AG04450 (cell line): ENCODE measurements at places on chromosomes 3 and 15. TPM values are rescaled to one million over a fixed set of nuclear protein-coding genes. Genes with fewer than 3 reads are reported as not detected.
A peak's percentile ranks its signal among the peaks of the same experiment; 100 is the strongest.

DNA sequence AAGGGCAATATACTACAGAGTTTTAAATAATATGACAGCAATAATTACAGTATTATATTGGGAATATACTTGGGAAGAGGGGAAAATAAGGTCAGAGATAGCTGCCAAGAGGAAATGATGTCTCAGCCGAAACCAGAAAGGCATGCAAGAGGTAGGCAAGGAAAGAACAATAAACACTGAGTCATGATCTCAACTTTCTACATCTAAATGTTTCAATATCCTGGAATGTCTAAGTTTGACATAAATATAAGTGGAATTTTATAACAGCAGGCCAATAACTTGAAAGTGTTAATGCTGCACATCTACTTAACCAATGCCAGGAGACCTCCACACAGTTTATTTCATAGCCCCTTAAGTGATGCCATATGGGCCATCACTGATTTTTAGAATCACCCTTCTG, 99.8 kb upstream of the CPNE4 start:
- DNase-seq: peak; percentile 71

DNA sequence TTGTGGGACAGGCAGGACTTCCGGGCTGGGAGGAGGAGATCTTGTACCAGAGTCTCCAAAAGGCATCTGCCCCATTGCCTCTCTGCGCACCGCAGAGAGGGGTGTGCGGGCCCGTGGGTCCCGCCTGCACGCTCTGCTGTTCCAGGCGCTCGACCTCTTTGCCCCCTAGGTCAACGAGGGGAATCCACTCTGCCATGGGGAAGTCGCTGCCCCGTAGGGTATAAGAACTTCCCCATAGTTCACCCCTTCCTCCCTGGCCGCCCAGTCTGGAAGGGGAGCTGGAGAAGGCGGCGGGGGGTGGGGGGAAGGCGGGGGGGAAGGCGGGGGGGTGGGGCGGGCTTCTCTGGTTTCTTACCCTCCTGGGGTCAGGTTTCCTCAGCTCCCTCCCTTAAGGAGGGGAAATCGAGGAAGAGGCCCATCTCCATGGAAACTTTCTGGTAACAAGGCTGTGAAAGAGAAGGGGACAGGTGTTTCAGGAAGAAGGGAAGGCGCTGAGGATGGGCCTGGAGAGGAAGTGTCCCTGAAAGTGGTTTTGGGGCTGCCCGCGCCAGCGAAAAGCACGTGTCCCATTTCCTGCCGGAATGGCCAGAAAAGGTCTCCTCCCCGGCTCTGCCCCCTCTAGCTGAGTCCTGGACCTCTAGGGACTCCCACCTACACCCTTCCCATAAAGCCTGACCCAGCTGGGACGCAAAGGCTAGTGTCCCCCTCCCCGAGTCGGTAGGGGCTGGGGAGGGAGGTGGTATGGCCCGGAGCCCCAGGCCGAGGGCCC, 27.5 kb downstream of the NR1I2 start:
- DNase-seq: no peak

GRCh38 chr15:24957691-24958090, 2.9 kb downstream of the SNRPN start:
- DNase-seq: no peak

GRCh38 chr15:71792521-71792920, 17.8 kb upstream of the NR2E3 start:
- peak; percentile 39 for DNase-seq

DNA sequence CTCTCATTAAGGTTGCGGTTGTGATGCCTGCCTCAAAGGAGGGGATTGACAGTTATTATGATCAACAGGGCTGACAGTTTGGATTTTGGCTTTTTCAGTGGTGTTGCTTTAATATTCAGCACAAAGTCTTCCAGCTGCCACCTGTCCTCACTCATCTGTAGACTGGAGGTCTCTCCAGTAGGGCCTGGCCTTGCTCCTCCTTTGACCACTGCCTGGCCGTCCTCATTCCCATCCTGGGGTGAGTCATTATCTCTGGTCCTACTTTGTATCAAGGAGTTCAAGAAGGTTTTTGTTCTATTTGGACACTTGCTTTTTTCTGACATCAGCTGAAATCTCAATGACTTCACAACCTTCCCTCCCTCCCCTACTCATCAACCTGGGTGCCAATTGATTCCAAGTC, 95.1 kb upstream of the ZPLD1 start:
- DNase-seq: no peak

DNA sequence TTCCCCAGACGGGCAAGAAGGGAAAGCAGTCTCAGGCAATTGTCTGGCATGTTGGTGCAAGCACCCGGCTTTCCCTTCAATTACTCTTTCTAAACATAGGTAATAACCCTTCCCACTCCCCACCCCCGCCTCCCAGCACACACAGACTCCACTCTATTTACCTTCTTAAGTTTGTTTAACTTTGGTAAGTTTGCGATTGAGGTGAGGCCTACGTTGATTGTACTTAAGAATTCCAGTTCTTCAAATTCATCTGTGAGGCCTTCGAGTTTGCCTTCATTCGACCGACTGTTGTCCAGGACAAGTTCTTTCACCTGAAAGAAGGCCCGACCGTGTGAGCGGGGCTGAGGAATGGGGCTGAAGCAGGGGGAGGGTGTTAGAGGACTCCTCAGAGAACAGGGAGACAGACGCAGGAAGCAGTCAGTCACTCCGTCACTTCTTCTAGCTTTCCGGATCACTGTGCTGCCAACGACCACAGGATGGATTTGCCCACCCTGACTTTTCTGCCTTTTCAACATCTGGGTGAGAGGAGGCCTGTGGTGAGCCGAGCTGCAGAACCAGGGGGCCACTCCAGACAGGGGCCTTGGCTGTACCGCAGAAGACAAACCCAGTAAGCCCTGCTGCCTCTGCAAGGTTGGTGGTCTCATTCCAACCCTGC, 33.0 kb downstream of the ANP32A start:
- no peak for DNase-seq

PPP1R14D gene
- polyA plus RNA-seq: not detected in 2 replicates

CALML4 gene
- polyA plus RNA-seq: 0.77 and 1.6 TPM in 2 replicates

CIDEC gene
- not detected in 2 replicates for polyA plus RNA-seq

HMG20A gene
- 46.1 and 62.5 TPM in 2 replicates for polyA plus RNA-seq
